Activated T-helper 2 cell treated with anti-CD3 and anti-CD28 coated beads, Interferon-gamma antibody, Interleukin-2, Interleukin-4, amounts not matched to agents 10 μg/mL and 5 μg/mL and 100 μg/mL, durations not matched to agents 14 hours and 24 hours and 36 hours (primary cell): ENCODE measurements at places on chromosomes 11 and 22.

DNA sequence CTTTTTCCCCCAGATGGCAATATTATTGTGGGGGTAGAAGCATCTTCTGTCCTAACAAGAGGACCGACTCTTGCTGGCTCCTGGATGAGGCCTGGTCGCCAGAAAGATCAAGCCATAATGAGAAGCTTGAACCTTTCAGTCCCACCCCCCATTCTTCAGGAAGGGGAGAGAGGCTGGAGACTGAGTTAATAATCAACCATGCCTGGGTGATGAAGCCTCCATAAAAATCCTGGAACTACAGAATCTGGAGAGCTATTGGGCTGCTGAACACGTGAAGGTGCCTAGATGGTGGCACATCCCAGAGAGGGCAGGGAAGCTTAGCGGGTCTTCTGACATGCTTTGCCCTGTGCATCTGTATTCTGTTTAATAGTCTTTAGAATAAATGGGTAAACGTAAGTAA, 16.3 kb downstream of the AP5B1 start:
- DNase-seq: no peak

GRCh38 chr11:111360150-111361043, 18.7 kb downstream of the POU2AF1 start:
- no peak for DNase-seq

- no peak for DNase-seq
These were observed 36.6 kb downstream of the RRP8 start for GRCh38 chr11:6566704-6567370.

DNA sequence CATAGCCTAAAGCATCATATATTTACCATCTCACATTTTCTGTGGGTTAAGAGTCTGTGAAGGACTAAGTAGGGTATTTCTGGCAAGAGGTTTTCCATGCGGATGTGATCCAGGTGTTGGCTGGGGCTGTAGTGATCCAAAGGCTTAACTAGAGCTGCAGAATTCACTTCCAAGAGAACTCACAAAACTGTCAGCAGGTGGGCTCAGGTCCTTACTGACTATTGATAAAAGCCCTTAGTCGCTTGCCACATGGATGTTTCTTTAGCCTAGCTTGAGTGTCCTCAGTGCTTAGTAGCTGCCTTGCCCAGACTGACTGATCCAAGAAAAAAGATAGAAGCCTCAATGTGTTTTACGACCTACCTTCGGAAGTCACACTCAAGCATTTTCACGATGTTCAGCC, 250.8 kb downstream of the CNTN5 start:
- DNase-seq: no peak

DNA sequence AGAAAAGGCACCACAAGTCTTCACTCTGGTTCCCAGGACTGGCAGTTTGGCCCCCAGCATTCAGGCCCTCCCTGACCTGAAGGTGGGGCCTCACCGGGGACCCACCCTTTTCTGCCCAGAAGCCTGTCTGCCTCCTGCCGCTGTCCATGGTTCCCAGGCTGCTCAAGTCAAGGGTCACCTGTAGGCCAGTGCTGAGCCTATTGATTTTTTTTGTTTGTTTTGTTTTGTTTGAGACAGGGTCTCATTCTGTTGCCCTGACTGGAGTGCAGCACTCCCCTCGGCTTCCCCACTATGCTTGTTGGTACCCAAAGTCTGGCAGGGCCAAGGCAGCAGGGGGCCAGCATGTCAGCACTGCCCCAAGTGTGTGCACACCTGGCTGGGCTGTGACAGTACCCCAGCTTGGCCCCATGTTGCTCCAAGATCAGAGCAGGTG, 11.0 kb upstream of the MED17 start:
- DNase-seq: no peak

GRCh38 chr22:39215426-39216142, 29.2 kb downstream of the PDGFB start:
- no peak for DNase-seq

DNA sequence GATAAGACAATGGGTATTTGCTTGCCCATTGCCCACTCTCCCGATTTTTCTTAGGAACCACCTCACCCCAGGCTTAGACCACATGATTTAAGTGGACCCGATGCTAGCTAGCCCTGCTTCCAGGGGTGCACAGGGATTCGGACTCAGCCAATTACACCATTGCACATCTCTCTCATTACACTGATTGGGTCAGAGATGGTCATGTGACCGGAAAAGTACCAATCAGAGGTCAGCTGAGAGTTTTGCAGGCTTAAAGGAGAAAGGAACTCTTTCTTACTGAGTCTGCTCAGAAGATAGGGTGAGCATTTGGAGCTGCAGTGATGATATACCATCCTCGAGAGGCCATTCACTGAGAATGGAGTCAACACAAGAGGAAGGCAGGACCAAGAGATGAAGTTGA, 12.2 kb upstream of the ANKK1 start:
- no peak for DNase-seq

DNA sequence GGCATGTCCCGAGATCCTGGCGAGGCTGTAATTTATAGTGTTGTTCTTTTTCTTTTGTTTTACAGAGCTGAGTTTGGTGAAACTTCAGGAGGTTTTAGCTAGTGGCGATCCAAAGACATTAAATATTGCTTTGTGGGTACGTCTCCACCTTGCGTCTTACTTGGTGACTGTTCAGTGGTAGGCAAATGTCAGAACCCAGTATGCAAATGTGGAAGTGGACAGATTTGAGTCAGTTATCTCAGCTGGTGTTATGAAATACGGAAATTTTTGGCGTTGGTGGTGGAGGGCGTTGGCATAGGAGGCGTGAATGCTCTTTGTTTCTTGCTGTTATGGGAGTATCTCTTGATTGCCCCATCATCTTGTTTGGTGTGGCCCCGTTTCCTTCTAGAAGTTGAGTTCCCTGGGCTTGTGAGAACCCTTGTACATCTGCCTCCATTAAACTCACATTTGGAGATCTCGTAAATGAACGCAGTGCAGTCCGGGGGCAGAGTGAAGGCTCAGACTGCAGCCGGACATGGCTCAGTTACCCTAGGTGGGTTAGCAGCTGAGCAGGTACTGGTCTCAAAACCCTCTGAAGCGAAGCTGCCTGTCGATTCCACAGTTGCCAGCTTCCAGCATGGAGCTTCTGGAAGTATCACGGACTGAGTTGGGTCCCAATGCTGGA, 39.9 kb downstream of the PTPRJ start:
- no peak for DNase-seq

DNA sequence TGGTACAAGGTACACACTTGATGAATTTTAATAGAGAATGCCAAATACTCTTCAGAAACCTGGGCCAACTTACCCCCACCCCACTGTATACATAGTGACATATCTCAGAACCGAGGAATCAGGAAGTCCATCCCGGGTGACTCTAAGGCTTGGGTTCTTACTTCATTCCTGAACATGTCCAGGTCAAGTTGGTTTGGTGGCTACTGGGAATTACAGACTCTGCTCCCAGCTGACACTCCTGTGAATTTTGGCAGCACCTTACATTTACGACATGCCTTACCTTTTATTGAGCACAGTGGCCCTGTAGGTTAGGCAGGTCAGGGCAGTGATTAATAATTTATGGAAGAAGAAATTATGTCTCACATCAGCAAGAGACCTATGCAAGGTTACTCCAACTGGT, 70.1 kb upstream of the LDLRAD3 start:
- DNase-seq: no peak

DNA sequence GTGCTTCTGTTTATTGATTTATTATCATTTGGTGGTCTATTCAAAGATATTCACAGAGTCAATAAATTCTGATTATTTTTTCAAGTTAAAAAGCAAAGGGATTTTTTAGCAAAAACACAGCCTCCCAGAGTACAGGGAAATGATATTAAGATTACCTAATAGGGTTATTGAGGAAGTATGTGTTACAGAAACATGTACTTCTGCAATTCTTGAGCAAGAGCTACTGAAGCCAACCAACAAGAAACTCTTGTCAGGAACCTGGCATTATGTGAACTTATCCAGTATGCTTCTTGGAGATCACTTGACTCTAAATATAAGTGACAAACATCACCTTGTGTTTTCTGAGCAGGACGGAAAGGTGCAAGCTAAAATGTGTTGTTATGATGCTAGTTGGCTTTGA, 42.0 kb upstream of the CARD18 start:
- no peak for DNase-seq

- DNase-seq: no peak
These were observed 204.1 kb downstream of the INSC start for GRCh38 chr11:15318814-15319213.

- DNase-seq: no peak
These were observed 31.1 kb downstream of the UQCR10 start for GRCh38 chr22:29798318-29798717.

GRCh38 chr11:75152651-75153427, 1.9 kb downstream of the SLCO2B1 start:
- no peak for DNase-seq

GRCh38 chr11:35046681-35047080, 92.3 kb upstream of the CD44 start:
- no peak for DNase-seq

GRCh38 chr22:50074551-50075530, 10.4 kb downstream of the MLC1 start:
- DNase-seq: no peak

DNA sequence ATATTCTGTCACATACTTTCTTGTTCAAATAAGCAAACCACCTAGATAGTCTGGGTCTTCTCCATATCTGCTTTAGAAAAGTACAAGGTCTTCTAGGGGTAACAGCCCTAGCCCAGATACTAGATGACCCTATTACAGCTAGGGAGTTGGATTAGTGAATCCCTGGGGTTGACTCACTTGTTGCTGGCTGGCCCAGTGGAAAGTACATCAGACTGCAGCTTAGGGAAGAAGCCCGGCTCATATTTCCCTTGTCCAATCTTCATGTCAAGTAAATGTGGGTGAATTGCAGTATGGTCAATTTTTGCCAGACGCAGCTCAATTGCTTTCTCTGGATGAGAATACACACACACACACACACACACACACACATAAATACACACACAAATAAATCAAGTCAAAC, 79.1 kb upstream of the SCUBE2 start:
- DNase-seq: no peak

DNA sequence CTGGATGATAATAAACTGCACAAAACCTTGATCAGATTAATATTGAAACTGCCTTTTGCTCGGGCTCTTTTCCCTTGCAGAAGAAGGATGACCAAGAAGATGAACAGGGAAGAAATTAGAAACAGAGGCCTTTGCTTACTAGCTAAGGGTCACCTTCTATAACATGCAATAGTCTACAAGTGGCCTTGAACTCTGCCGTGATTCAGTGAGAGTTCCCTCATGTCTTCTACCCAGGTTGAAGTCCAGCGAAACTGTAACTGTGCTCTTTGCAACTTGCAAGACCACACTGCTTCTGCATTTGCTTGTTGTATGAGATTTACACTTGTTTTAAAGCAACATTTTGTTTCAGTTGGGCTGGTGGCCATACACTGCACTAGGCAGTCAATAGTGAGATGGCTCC, 108.4 kb downstream of the IGLL1 start:
- DNase-seq: no peak

DNA sequence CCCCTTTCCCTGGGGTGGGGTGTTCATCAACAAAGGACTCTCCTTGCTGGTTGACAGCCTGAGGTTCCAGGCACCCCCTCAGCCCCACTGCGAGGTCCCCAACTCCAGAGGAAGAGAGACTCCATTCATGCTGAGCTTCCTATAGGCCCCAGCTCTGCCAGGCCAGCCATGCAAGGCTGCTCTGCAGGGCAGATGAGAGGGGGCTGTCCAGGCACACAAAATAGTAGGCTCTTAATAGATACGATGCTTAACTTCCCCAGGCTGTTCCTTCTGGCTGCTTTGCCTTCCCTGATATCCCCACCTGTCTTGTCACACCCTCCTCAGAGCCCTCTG, 45.0 kb upstream of the CRYBB3 start:
- no peak for DNase-seq

GRCh38 chr11:68117853-68118470, 3.2 kb downstream of the CHKA start:
- no peak for DNase-seq

- no peak for DNase-seq
These were observed 93.3 kb downstream of the ABTB2 start for GRCh38 chr11:34264303-34265110.

DNA sequence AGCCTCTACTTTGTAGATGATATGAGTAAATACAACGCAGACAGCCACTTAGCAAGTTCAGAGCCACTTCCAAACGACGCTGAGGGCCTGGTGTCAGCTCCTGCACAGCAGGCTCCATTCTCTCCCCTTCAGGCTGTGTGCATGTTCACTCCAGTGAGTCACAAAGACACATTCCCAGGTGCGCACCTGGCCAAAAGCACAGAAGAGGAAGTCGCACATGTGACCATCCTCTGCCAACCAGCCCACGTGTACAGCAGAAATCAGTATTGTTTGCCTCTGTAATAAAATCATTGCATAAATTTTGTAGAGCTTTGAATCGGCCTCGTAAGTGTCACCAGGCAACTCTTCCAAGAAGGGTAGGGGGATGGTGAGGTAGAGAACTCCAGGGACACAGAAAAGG, 19.5 kb upstream of the TPH1 start:
- DNase-seq: no peak

- no peak for DNase-seq
These were observed 29.1 kb downstream of the MAP6 start for GRCh38 chr11:75639762-75640181.

- DNase-seq: no peak
These were observed 31.1 kb upstream of the LYVE1 start for GRCh38 chr11:10599388-10600175.

- DNase-seq: no peak
These were observed 9.2 kb upstream of the GAS2 start for GRCh38 chr11:22657101-22657694.

GRCh38 chr11:102788334-102788995, 8.0 kb upstream of the MMP10 start:
- DNase-seq: no peak

- DNase-seq: no peak
These were observed 94.3 kb downstream of the SLC17A6 start for GRCh38 chr11:22432291-22433093.

DNA sequence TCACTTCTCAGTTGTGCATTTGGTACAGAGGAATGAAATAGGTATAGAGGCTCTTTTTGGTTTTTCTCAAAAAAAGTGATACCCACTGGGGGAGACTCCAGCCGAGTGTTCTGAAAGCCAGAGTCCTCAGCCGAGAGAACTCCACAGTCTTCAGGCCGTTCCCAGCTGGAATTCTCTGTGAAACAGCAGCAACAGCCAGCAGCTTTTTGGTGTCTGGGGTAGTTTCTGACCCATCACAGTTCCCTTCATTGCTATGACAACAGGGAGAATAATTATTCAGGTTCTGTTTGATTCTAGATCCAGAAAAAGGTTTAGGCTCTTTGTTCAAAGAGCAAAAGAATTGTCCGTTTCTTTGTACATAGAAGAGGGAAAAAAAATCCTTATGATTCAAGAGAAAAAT, 84.6 kb downstream of the C22orf31 start:
- no peak for DNase-seq

- no peak for DNase-seq
These were observed 69.6 kb downstream of the PPP2R1B start for GRCh38 chr11:111696556-111696955.
